Effector memory CD8-positive, alpha-beta T cell (primary cell): ENCODE measurements at places on chromosomes 3 and 15.

DNA sequence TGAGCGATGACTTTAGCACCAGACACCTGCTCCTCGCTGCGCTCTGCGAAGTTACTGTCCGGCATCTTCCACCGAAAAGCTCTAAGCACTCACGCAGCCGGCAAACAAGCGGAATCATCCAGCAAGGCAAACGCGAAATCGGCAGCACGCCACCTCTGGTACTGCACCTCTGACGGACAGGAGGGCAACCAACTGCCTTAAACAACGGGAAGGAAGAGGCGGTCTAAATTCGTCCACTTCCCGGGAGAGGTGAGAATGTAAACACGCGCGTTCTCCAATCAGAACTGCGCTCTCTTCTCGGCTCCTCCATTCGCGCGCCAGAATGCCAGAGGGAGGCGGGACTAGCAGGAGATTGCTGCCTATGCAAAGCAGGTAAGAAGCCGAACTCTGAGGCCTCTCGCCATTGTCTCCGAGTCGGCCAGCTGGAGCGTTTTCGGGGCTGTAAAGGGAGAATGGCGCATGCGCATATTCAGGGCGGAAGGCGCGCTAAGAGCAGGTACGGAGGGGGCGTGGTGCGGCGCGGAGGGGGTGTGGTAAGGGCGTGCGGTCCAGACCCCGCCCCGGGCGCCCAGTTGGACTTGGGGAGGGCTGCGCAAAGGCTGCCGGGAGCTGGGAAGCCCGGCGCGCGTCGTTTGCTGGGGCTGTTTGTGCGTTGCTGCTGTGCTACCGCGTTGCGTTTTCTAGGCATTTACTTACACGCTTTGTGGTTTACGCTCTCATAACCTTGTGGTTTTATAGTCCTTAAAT is at the start of the genes BTD and HACL1:
BTD (plus strand) TSS at position 347 of the 747 bp plus-strand sequence. CDS start 33,695 bp downstream, outside the sequence.
HACL1 (minus strand) TSS at position 171 of the 747 bp plus-strand sequence; CDS start at position 65, 106 bp downstream.
- H3K4me1 ChIP-seq = peaks cover 38% of the 10 kb centered on the region
- peak within 1 kb of the TSS; percentile 99 for H3K27ac ChIP-seq
- H3K4me3 ChIP-seq = peak within 1 kb of the TSS; percentile 100
- H3K27me3 ChIP-seq = no peaks in the 10 kb centered on the region
- peaks cover 41% of the 10 kb centered on the region for H3K36me3 ChIP-seq

GRCh38 chr3:159831466-159831865 is 157.2 kb upstream of the IL12A start:
- H3K4me3 ChIP-seq = no peak overlapping the region
- no peaks in the 10 kb centered on the region for H3K27me3 ChIP-seq
- DNase-seq = no peak
- no peaks in the 10 kb centered on the region for H3K4me1 ChIP-seq
- H3K27ac ChIP-seq = no peak overlapping the region

GRCh38 chr15:67093504-67093862 is 28.1 kb downstream of the SMAD3 start:
- peaks cover 85% of the 10 kb centered on the region for H3K4me1 ChIP-seq
- H3K4me3 ChIP-seq = peak overlapping the region; percentile 87
- no peak for DNase-seq
- no peaks in the 10 kb centered on the region for H3K27me3 ChIP-seq
- peak overlapping the region; percentile 96 for H3K27ac ChIP-seq
- peaks cover 28% of the 10 kb centered on the region for H3K36me3 ChIP-seq

DNA sequence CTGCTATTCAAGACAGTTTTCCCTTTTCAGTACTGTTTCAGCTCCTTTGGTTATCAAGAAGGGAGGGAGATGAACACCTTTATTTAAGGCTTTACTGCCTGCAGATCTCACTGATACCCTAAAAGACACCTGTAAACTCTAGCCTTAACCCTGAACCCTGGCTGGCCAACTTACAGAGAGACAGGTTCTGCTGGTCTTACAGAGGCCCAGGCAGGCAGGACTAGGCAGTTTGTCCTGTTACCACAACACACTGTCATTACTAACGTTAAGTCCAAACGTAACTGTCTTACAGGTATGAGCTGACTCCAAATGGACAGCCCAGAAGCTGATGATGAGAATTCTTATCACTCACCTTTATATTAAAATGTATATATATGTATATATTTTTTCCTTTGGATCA is 42.1 kb downstream of the ESYT3 start:
- no peaks in the 10 kb centered on the region for H3K36me3 ChIP-seq
- no peak overlapping the region for H3K27ac ChIP-seq
- H3K4me1 ChIP-seq = no peaks in the 10 kb centered on the region
- no peak overlapping the region for H3K4me3 ChIP-seq
- DNase-seq = no peak

DNA sequence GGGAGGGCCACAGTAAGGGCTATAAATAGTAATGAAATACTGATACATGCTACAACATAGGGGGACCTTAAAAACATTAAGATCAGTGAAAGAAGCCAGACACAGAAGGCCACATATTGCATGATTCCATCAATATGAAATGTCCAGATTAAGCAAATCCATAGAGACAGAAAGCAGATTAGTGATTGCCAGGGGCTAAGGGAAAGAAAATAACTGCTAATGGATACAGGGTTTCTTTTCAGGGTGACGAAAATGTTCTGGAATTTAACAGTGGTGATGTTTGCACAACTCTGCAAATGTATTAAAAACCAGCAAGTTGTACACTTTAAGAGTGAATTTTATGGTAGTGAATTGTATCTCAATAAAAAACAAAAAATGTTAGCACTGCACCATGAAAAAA is 37.0 kb downstream of the PIK3R4 start:
- peaks cover 2% of the 10 kb centered on the region for H3K4me1 ChIP-seq
- no peak overlapping the region for H3K4me3 ChIP-seq
- H3K36me3 ChIP-seq = peaks cover 17% of the 10 kb centered on the region

GRCh38 chr15:33910741-33911140 is 57.6 kb upstream of the CHRM5 start:
- H3K4me1 ChIP-seq = peaks cover 4% of the 10 kb centered on the region
- DNase-seq = no peak
- no peaks in the 10 kb centered on the region for H3K27me3 ChIP-seq

DNA sequence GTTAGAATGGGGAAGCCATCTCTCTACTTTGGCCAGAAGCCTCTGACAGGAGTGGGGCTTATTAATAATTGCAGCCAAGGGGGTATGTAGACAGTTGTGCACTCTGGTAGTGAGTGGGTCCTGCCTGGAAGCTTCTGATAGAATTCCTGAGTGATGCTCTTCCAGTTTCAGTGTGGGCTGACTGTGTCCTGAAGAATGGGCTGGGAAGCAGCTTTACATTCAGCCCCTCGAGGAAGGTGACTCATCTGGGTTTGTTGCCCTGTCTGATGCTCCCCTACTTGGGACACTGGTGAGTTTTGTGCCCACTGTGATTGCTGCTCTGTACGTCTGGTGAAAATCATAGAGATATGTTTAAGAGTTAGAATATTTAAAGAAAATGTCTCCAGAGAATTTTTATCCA is 444.7 kb upstream of the RBMS3 start:
- H3K4me3 ChIP-seq = no peak overlapping the region
- H3K27me3 ChIP-seq = no peaks in the 10 kb centered on the region

GRCh38 chr3:37286569-37286968 is 112.2 kb upstream of the LRRFIP2 start:
- H3K36me3 ChIP-seq = peaks cover 65% of the 10 kb centered on the region
- peaks cover 13% of the 10 kb centered on the region for H3K4me1 ChIP-seq
- peak overlapping the region; percentile 44 for H3K27ac ChIP-seq

- H3K27ac ChIP-seq = no peak overlapping the region
- H3K36me3 ChIP-seq = no peaks in the 10 kb centered on the region
- DNase-seq = no peak
- H3K4me1 ChIP-seq = no peaks in the 10 kb centered on the region
- no peak overlapping the region for H3K4me3 ChIP-seq
Measured at GRCh38 chr3:169404520-169404890, 259.0 kb downstream of the MECOM start.

- H3K36me3 ChIP-seq = no peaks in the 10 kb centered on the region
- H3K27ac ChIP-seq = no peak overlapping the region
- peaks cover 2% of the 10 kb centered on the region for H3K27me3 ChIP-seq
- no peak overlapping the region for H3K4me3 ChIP-seq
- H3K4me1 ChIP-seq = peaks cover 11% of the 10 kb centered on the region
Measured at GRCh38 chr15:80766275-80766674, 12.9 kb upstream of the CEMIP start.

GRCh38 chr3:64802460-64802859 is 114.7 kb upstream of the ADAMTS9 start:
- no peaks in the 10 kb centered on the region for H3K27me3 ChIP-seq
- no peaks in the 10 kb centered on the region for H3K36me3 ChIP-seq
- no peak overlapping the region for H3K27ac ChIP-seq
- H3K4me3 ChIP-seq = no peak overlapping the region

DNA sequence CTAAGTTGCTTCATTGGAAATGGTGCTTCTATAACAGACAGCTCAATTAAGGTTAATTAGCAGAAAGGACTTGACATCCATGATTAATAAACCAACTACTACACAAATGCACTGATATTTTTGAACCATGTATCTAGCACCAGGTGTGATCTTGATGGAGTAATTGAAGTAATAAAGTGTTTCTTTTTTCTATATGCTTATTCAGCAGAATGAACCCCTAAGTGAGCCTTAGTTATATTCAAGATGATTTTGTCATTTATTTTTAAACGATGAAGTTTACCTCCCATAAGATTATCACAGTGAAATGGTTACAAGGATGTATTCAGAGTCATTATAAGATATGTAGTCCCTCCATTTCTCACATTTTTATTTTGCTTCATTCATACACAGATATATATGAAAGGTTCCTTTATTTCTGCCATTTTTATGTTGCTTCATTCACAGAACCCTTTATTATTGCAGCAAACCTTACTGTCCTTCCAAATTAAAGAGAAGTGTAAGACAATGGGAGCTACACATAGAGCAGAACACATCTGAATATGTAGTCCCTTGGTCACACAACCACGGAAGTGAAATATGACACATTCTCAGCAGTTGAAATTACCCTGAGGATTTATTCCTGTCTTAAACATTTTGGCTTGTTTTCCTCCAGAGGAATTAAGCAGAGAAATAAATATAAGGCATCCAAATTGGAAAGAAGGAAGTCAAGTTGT is 295.0 kb downstream of the RAP2B start:
- H3K4me3 ChIP-seq = no peak overlapping the region
- no peak for DNase-seq
- H3K36me3 ChIP-seq = no peaks in the 10 kb centered on the region
- H3K27ac ChIP-seq = no peak overlapping the region
- no peaks in the 10 kb centered on the region for H3K27me3 ChIP-seq

DNA sequence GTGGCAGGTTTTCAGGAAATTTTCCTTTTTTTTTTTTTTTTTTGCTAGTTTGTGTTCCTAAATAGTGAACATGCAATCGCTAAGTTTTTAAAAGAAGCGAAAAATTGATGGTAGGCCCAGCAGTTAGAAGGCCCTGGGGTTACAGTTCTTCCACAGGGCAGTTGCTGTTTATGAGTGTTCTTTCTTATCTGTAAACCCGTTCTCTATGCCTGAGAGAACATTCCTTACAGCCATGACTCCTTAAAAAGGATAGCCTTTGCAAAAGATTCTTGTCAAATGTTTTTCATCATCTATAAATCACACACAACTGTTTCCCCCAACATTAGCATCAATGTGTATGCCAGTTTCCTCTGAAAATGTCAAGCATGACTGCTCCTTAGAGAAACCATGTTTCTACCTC is 23.8 kb upstream of the MYZAP start:
- H3K4me1 ChIP-seq = peaks cover 10% of the 10 kb centered on the region
- peaks cover 72% of the 10 kb centered on the region for H3K27me3 ChIP-seq
- no peak overlapping the region for H3K27ac ChIP-seq
- H3K36me3 ChIP-seq = no peaks in the 10 kb centered on the region
